Thyroid gland (tissue), 4 donors: ENCODE measurements at places on chromosomes 1 and 21. TPM values are rescaled to one million over a fixed set of nuclear protein-coding genes. Genes with fewer than 3 reads are reported as not detected.

- peak; percentile 14 for DNase-seq
Observed at GRCh38 chr1:203678943-203679661, 52.5 kb downstream of the ATP2B4 start.

FAM177B gene
- total RNA-seq, result not detected

- no peak for DNase-seq
Observed at GRCh38 chr1:89998306-89998705, 3.4 kb downstream of the ZNF326 start.

PLA2G5 gene
- 2.7 TPM for total RNA-seq

DNA sequence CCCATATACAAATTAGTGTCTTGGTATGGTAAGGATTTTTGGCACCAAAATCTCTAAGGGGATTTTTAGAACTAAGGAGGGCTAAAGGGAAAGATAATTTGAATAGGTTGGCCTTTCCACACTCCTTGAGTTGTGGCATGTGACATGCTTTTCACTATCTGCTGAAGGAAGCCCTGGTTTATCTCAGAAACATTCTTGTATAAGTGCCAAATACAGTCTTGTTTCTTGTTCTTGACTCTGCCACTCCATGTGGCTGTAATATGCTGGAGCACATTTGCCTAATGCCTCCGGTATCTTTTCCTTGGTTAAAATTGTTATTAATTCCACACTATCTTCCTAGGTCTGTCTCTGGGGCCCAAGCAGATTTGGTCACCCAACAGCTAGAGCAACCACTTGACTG lies 457.0 kb downstream of the USP25 start:
- DNase-seq, result no peak

DNA sequence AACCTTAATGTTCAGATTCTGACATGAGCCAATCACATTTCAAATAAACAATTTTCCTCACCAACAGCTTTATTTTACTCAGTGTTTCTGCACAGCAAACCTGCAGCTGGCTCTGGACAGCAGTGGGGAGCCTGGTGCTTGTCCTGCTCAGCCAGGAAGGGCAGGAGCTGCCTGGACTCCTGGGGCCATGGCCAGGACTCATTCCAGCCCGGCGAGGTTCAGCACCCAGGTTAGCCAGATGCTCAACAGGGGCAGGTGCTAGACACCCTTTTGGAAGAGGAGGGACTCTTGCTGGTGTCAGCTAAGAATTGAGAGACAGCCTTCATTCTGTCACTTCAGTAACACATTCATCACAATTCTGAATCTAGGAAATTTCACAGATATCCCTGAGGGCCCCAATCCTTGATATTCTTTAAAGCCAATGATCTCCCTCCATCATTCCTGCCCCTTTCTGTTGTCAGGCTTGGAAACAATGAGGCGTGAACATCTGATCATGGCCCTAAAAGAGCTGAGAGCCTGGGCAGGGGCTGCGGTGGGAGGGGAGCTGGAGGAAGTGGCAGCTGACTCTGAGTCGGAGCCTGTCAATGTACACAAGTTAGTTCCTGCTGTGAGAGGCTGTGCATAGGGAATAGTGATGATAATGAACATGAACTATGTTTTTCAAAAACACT lies 251.3 kb downstream of the SDCCAG8 start:
- no peak for DNase-seq

- DNase-seq, result peak; percentile 45
Observed at GRCh38 chr1:66333466-66334199, 200.3 kb upstream of the SGIP1 start.

GRCh38 chr1:107359472-107360241 lies 218.8 kb downstream of the NTNG1 start:
- DNase-seq, result no peak

- no peak for DNase-seq
Observed at GRCh38 chr1:68608289-68608688, 111.4 kb upstream of the DEPDC1 start.

DNA sequence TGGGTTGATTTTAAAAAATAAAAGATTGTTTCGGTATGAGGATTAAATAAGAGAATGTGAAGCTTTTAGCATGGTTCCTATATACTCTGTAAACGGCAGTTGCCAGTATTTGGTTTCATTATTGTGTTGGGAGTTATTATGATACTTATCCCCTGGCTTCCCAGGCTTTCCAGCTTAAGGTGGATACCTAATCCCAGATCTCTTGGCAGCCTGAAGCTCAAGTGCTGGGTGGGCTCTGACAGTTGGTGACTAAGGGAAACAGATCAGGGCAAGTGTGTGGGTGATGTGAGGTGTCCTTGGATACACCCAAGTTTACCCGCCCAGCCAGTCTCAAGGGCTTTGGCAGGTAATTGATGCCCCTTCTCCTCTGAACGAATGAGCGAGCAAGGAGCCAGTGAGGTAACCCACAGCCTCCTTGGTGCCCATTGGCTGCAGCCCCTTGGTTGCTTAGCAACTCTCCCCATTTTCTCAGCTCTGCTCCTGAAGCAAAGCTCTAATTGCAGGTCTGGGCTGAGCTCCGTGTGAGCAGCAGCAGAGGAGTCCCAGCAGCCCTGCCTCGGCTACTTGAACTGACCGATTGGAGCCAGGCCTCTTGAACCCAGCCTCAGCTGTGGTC lies 6.1 kb downstream of the IPO13 start:
- peak; percentile 15 for DNase-seq

DNA sequence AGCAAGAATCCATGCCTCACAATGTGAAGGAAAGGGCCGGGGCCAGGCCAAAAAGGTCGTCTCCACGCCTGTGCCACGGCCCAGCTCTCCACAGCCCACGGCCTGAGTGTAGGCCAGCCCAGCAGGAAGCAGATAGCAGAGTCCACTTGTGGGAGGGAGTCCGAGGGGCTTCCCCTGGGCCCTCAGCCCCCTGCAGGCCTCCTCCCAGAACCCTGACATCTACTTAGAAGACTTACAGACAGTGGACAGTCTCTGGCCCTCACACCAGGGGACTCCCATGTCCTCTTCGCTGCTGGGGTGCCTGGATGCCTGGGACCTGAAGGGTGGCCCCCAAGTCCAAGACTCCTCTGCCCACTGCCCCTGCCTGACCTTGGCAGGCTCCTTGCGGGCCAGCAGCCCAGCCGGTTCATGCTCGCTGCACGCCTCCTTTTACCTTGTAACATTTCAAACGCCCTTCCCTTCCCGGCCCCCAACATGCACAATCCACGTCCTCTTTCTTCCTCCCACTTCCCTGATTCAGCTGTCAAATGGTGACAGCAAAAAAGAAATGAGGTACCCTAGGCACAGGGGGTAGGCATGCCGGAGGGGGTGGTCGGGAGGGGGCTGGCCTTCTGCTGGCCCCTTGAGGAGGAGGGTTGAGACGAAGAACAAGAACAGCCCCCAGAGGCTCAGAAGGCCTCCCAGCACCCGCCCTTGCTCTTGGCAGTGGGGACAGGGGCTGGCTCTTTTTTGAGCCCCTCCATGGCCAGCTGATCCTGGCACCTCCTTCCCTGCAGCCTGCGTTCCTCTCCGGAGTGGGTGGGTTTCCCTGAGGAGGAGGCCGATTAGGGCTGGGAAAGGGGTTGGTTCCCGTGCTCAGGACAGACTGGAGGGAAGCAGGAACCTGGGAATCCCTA lies 997 bp upstream of the PTPN7 start:
- DNase-seq, result no peak

DNA sequence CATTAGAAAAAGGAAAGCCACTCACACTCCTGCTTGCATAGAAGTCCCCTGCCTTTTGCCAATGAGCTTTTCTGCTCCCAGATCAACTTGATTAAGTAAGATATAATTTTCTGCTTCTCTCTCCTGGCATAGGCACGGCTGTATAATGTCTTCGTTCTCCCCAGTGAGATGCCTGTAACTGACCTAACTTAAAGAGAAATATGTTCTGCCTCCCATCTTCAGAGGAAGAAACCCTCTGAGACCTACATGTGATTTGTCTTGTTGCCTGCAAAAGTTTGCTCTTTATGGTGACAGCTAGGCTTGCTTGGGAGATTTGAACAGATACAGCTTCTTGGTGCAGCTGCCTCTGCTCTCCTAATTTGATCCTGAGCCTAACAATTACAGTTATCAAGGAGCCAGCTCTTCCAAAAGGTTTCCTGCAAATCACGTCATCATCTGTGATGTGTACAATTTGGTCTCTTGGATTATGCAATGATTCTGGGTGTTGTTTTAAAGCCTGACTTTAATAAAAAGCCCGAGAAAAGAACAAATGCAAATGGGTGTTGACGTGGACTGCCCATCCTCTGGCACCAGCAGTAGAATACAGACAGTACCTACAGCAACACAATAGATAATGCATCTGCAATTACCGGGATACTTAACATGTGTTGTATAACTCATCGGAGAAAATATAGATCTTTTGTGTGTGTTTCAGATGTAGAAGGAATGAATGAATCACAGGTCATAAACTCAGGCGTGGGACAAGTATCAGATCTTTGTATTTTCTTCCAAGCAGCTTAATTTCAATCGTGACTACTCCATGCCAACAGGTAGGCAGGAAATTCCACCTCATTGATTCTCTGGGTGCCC lies 76.2 kb upstream of the KAZN start:
- no peak for DNase-seq

GRCh38 chr1:51584021-51584420 lies 32.9 kb upstream of the OSBPL9 start:
- no peak for DNase-seq

CLEC20A gene
- not detected for total RNA-seq

DNA sequence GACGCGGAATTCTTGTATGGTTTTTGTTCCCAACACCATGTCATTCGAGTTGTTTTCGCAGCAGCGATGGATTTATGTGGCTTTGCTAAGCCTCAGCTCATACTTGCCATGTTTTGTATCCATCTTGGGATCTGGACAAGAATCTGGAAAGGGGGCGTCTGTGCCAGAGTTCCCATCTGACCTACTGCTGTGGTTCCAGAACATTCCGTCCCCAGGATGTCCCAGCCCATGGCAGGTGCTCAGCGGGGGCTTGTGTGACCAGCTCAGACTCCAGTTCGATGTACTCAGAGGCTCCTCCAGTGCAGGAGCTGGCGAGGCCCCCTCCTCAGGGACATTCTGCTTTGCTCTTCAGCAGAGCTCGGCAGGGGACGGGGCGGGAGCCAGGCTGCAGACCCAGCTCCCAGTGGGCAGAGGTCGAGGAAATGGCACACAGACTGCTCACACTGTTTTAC lies 24.0 kb upstream of the ADARB1 start:
- DNase-seq, result peak; percentile 36

- DNase-seq, result no peak
Observed at GRCh38 chr1:150809651-150810050, 1.6 kb upstream of the CTSK start.

DNA sequence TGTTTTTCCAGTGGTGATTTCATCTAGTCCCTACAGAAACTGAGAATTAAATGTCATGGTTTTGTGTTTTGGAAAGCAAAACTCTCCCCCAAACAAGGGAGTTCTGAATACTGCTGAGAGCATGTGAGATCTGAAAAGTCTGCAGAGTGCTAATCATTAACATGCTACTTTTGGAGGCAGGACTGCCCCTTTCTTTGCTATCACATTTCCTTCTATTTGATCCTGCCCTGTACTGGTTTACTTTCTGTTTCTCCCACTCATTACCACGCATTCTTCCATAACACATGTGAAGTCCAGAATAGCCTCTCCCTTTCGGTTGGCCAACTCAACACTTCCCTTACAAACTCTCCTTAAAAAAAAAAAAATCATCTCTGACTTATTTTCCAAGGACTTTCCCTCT lies 63.6 kb downstream of the GADD45A start:
- DNase-seq, result no peak
